ENCODE measurements at places on chromosomes 4 and X.

- no peak for DNase-seq
These were observed 79.8 kb downstream of the SPANXN3 start for GRCh38 chrX:143437439-143437838.

GRCh38 chr4:48939785-48940184 is 33.2 kb upstream of the OCIAD2 start:
- no peak for DNase-seq

DNA sequence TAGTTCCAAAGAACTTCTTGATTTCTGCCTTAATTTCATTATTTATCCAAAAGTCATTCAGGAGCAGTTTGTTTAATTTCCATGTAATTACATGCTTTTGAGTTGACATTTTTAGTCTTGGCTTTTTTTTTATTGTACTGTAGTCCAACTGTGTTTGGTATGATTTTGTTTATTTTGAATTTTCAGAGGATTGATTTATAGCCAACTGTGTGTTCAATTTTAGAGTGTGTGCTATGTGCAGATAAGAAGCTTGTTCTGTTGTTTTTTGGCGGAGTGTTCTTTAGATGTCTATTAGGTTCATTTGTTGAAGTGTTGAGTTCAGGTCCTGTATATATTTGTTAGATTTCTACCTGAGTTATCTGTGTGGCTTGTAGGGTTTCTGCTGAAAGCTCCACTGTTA is 533.6 kb downstream of the TRAM1L1 start:
- DNase-seq = no peak

GRCh38 chr4:122150931-122151330 is 1.2 kb upstream of the BLTP1 start:
- no peak for DNase-seq

GRCh38 chrX:95721011-95721410 is 963.6 kb upstream of the DIAPH2 start:
- DNase-seq = no peak

DNA sequence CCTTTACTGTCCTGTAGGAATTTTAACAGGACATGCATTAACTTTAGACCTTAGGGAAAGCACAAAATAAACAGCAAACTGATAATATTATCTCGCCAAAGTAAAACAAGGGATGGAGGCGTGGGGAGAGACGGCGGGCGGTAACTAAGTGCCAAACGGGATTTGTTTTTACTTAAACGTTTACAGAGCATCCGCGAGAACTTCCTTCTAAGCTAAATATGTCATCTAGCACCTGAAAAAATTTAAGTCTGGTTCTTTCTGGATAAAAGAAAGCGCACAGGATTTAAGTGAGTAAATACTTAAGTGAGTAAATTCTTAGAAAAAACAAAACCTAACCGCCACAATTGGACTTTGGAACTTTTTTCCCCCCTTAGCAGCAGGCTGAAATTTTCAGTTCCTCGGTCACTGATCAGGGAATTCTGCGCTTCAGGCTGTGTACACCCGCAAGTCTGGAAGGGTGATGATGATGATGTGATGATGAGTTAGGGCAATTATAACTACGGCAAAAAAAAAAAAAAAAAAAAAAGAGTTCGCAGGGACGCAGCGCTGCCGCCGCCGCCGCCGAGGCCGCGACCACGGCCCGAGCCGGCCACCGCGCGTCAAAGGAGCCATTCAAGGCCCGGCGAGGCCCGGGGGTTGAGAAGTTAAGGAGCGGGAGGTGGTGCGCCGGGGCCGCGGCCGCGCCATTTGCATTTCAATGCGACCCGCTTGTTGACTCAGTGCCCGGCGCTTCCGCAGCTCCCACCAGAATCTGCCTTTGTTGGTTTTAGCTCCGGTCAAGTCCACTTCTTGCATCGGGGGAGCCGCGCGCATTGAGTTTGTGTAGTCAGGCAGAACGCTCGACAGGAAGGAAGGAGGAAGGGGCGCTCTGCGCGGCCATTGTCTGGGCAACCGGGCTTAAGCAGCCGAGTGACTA is 108.8 kb downstream of the SPRY1 start:
- no peak for DNase-seq

DNA sequence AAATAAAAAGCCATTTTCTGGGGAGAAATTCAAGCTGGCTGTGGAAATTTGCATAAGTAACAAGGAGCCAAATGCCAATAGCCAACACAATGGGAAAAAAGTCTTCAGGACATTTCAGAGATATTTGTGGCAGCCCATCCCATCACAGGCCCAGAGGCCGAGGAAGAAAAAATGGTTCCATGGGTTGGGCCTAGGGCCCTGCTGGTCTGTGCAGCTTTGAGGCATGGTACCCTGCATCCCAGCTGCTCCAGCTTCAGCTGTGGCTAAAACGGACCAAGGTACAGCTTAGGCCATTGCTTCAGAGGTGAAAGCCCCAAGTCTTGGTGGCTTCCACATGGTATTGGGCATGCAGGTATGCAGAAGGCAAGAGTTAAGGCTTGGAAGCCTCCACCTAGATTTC is 14.2 kb upstream of the IL9R start:
- DNase-seq = no peak

GRCh38 chr4:2321279-2322196 is 59.6 kb upstream of the MXD4 start:
- no peak for DNase-seq

DNA sequence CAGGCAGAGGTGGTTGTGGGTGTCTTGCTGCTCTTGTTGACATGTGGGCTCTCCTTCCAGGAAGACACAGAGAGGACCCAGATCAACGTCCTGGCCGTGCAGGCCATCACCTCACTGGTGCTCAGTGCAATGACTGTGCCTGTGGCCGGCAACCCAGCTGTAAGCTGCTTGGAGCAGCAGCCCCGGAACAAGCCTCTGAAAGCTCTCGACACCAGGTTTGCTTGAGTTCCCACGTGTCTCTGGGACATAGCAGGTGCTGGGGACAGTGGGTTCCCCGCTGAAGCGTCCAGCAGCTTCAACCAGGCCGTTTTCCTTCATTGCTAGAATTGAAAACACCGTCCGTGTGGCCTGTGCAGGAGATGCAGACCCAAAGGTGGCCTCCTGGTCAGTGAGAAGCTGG is 25.6 kb upstream of the MSANTD1 start:
- no peak for DNase-seq

GRCh38 chrX:72393836-72394517 is 88.3 kb upstream of the CITED1 start:
- DNase-seq = no peak

DNA sequence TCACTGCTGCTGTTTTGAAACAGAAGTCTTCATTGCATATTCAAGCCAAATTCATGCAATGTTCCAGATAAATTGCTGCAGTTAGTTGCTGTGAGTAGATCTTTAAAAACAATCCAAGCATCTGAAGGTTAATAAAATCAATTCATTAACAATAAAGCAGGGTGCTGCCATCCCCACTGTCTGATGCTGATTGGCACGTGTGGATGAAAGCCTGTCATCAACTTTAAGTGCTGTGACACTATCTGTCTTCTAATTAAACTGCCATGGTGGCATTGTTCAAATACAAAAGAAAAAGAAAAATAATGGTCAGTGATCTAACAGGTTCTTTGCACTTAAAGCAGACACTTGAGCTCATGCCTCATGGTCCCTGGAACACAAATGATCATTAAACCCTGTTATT is 63.0 kb upstream of the MND1 start:
- DNase-seq = no peak

DNA sequence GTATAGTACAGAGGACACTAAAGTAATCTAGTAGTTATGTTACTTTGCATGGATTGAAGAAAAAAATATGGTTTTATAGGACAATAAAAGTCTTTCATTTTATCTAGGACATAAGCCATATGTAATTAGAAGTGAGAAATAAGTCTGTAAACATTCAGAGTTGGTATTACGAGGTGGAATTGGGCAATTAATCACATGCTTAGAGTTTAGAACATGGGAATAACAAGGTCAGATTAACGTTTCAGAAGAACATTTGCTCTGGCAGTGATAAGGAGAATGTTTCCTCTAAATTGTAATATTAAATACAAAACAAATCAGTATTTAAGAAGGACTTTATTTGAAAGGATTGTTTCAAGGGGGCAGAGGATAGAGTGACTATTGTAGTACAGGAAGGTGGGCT is 15.6 kb upstream of the SULT1E1 start:
- no peak for DNase-seq

GRCh38 chr4:148814030-148814429 is 371.8 kb upstream of the NR3C2 start:
- no peak for DNase-seq

DNA sequence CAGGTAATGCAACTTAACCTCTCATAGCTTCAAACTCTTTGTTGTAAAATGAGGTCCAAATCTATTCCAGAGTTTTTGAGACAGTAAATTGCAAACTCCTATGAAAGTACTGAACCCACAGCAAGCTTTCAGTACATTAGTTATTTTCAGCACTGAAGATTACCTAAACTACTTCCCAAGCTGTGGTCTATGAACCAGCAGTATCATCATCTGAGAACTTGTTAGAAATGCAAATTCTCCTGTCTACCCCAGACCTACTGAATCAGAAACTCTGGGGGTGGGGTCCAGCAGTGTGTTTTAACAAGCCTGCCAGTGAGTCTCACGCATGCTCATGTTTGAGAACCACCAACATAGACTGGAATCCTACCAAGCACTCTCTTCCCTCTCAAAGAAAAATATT is 5.7 kb upstream of the CASP6 start:
- DNase-seq = no peak

GRCh38 chr4:184807256-184807655 is 18.5 kb downstream of the ACSL1 start:
- no peak for DNase-seq

- DNase-seq = no peak
These were observed 559 bp downstream of the TRPC5 start for GRCh38 chrX:112081781-112082652.

DNA sequence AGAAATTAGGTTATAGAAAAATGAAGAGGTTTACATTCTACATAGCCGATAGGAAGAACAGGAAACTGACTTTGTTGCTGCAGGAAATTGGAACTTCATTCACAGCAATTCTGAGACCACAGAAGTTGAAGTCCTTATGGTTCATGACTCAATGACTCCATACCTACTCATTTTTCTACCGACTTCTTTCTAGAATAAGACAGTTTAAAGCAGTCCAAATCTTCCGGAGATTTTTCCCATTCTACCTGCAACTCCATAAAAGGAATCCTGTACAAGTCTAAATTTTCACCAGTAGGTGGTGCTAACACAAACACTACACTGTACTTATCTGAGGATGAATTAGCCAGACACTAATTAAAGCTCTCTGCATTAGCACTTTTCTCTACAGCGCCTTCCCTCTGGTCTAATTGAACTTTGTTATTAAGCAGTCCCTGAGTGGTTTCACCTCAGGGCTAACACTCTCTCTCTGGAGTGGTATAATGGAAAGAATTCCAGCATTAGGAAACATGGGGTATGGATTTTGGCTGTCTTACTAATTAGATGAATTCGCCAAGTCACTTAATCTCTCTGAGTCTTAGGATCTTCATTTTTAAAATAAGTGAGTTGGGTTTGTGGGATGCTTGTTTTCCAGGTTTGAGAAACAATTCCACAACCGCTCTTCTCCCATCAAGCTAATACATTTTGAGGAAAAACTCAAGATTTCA is 167.9 kb downstream of the SMIM20 start:
- DNase-seq = no peak

DNA sequence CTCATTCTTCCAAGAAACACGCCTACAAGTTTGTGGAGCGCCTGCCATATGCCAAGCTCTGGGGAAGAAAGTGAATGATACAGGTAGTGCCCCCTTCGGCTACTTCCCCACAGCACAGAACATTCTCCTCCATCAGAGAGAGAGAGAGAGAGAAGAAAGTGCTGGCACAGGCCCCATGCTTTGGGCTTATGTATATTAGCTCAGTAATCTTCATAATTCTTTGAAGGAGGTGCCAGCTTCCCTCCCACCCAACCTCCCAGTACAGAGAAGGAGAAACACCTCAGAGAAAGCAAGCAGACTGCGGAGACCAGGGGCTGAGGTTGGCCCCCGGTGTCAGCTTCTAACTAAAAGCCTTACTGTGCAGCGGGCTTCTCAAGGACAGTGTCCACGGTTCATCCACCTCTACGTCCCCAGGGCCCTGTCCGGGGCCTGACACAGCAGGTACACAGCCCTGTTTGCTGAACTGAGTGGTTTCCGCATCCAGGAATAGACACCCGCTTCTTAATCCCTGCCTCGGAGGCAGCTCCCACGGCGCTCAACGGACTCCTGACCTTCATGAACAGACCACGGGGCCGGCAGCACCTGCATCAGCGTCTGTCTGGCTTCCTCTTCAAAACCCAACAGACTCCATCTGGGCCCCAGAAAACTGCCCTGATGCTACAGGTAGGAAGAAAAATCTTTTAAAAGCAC is 50.2 kb downstream of the JAKMIP1 start:
- DNase-seq = no peak

DNA sequence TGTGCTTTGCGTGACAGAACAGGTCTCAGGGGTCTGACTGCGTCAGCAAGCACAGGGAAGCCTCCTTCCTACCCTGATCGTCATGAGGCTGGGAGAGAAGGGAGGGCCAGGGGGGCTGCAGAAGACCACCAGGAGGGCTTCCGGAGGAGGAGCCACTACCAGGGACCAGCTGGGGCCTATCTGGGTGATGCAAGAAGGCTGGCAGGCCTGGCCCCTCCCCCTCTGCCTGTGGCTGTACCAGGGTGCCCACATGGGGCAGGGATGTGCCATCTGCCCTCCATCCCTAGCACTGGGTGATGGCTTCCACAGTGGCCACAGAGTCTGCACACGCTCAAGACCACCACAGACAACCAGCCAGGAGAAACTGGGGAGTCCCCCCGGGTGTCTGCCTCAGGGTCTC is 116.4 kb upstream of the NKX1-1 start:
- DNase-seq = no peak

GRCh38 chrX:16258882-16259281 is 91.6 kb downstream of the MAGEB17 start:
- DNase-seq = no peak

GRCh38 chr4:2339458-2340271 is 77.8 kb upstream of the MXD4 start:
- no peak for DNase-seq

DNA sequence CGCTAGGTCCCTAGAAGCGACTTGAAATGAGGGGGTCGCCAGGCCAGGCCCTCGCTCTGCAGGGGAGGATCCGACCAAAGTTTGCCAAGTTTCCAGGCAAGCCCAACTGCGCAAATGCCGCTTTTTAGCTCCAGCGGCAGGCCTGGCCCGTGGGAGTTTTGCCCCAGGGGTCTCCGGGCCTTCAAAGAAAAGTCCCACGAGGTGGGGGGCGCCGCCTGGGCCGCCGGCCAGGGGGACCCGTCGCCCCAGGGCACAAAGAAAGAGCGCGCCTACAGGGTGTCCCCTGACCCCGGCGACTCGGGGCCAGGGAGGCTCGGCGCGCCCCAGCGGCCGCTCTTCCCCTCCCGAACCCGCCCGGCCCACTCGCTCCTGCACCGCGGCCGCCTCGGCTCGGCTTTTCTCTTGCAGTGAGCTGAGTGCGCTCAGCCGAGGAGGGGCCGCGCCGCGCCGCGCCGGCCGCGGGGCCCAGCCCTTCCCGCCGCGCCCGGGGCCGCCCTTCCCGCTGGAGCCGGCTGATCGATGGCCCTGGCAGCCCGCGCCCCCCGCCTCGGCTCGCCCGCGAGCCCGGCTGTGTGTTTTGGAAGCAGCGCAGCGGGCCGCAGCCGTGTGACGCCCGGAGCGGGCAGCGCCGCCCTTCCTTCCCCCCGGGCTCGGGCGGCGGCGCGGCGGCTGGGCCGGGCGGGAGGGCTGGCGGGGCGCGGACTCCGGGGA is 754 bp upstream of the KLF3 start:
- peak; percentile 39 for DNase-seq

Data from stimulated activated CD4-positive, alpha-beta T cell treated with anti-CD3 and anti-CD28 coated beads, TNF-alpha, amount 100 ng/mL, for 4 hours (primary cell).